ENCODE measurements at places on chromosomes 12 and 14.

- DNase-seq: no peak
Measured at GRCh38 chr12:126873701-126874100, 1393.3 kb upstream of the TMEM132C start.

DNA sequence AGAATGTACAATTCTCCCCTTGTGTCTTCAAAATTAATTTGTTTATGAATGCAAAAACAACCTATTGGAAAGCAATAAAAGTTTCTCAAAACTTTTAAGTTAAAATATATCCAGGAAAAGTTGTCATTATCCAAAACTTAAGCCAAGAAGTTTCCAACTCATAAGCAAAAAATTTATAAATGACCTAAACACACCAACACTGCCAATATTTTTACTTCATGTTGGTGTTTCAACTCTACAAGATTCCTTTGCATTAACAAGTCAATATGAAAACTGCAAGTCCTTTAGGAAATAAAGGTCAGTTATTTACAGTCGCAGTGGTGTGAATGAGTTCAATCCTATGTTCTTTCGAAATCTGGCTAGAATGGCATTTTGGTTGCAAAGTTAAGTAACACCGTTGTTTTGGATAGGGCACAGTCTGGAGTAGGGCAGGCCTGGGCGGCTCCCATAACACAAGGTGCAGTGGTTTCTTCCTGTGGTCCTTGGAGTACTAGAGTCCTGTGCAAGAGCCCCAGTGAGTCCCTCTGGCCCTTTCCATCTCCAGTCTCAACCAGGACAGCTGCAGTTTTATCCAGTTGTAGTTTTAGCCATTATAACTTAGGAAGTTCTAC is 151.4 kb downstream of the MED13L start:
- DNase-seq: no peak

DNA sequence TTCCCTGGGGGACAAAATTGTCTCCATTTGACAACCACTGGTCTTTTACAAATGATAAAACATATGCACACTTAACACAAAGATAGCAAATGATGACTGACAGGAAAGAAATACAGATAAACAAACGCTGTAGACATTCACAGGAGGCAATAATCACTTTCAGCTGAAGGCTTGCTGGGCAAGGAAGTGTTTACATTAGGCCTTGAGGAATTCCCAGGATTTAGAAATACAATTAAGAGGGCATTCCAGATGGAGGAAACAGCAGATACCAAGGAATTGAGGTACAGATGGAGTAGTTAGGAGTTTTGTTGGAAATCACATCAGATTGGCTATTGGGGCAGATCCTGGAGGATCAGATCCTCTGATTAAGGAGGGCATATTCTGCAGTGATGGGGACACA is 93.9 kb downstream of the DYRK2 start:
- no peak for DNase-seq

DNA sequence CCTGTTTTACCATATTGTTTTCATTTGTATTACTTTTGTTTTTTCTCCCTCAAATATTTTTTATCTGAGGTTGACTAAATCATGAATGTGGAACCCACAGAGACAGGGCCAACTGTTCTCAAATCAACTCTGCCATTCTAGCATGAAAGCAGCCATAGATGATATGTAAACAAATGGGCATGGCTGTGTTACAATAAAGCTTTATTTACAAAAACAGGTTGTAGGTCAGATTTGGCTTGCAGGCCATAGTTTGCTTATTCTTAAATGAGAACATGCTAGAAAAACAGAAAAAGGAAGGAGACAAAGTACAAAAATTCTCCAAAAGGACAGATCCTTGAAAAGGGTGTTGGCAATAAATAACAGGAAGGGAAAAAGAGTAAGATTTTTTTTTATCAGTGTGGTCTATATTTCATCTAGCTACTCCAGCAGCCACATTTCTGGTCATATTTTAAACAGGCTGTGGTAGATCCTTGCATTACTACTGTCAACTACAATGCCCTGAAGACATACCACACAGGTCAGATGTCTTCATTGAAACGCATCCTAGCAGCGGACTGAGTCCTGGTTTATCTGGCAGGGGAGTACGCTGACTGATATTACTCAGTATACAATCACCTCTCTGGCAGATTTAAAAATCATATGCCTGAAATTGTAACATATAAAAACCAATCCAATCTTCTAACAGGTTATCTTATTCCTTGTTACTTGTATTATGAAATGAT is 42.9 kb downstream of the SPPL3 start:
- DNase-seq: no peak

GRCh38 chr12:39435531-39435930 is 7.4 kb downstream of the KIF21A start:
- DNase-seq: no peak

GRCh38 chr12:107267604-107268003 is 174.3 kb upstream of the CRY1 start:
- DNase-seq: no peak

- DNase-seq: no peak
Measured at GRCh38 chr14:104536942-104537612, 42.5 kb upstream of the C14orf180 start.

GRCh38 chr14:53517270-53517960 is 364.3 kb upstream of the DDHD1 start:
- DNase-seq: no peak

GRCh38 chr12:124565656-124566160 is 1.7 kb downstream of the NCOR2 start:
- no peak for DNase-seq

DNA sequence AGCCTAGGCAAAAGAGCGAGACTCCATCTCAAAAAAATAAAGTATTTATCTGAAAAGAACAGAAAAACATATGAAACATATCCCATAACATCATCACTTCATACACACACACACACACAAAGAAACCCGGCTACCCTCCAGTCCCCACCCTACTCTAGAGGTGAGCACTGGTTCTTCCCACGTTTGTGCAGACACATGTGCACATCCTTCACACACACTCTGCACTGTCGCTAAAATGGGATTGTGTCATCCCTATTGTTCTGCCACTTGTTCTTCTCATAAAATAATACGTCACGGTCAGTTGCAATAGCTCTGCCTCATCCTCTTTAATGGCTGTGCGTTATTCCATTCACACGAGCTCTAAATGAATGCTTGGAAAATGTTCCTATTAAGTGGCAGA is 85.9 kb upstream of the ANO2 start:
- no peak for DNase-seq

Data from amniotic stem cell (primary cell).